ENCODE measurements at places on chromosomes 5 and 9. TPM values are rescaled to one million over a fixed set of nuclear protein-coding genes. Genes with fewer than 3 reads are reported as not detected.

Gene PCDHGA10
- total RNA-seq = 2.6 TPM

Gene SPZ1
- total RNA-seq = not detected

Gene PCDHGC5
- total RNA-seq = 0.20 TPM

Gene ZNF169
- 2.0 TPM for total RNA-seq

Gene PARP8
- 0.64 TPM for total RNA-seq

Gene PRR16
- total RNA-seq = not detected

Gene KCNV2
- not detected for total RNA-seq

Gene GM2A
- total RNA-seq = 27.6 TPM

Gene RNF224
- not detected for total RNA-seq

Gene SLC45A2
- not detected for total RNA-seq

Gene PDE6A
- 0.05 TPM for total RNA-seq

Gene LCN9
- total RNA-seq = not detected

Gene URM1
- total RNA-seq = 52.2 TPM

Gene CENPK
- 21.1 TPM for total RNA-seq

Gene TMC1
- 0.13 TPM for total RNA-seq

Gene PCDHGA6
- total RNA-seq = 0.73 TPM

Gene SCGB3A2
- not detected for total RNA-seq

Gene AQP7
- total RNA-seq = 0.07 TPM

Gene IRX4
- not detected for total RNA-seq

Gene RMI1
- 5.7 TPM for total RNA-seq

Gene LCN1
- not detected for total RNA-seq

Gene PTGDS
- not detected for total RNA-seq

Gene PCSK1
- 2.8 TPM for total RNA-seq

Gene DDX4
- not detected for total RNA-seq

Gene NPR3
- total RNA-seq = 0.05 TPM

Gene LHX3
- not detected for total RNA-seq

Gene ENC1
- 41.7 TPM for total RNA-seq

Gene HNRNPA0
- 6.6 TPM for total RNA-seq

Gene CTXN3
- total RNA-seq = not detected

Gene MORN5
- not detected for total RNA-seq

Gene LCN10
- total RNA-seq = not detected

Gene IFNA2
- total RNA-seq = not detected

Gene OSTF1
- total RNA-seq = 119 TPM

Gene ORM1
- total RNA-seq = not detected

Gene RCL1
- total RNA-seq = 13.9 TPM

Gene PCDHB1
- total RNA-seq = not detected

Gene CCNO
- 0.13 TPM for total RNA-seq

Gene GPR151
- total RNA-seq = not detected

Gene TMEM38B
- 9.7 TPM for total RNA-seq

Gene TTC23L
- total RNA-seq = not detected

Gene ABCA2
- total RNA-seq = 6.9 TPM

Gene MYOZ3
- 0.05 TPM for total RNA-seq

Gene TIMD4
- total RNA-seq = not detected

Gene PCDHA1
- total RNA-seq = not detected

Gene RIOK2
- 14.5 TPM for total RNA-seq

All from mammary microvascular endothelial cell (primary cell).